ENCODE measurements at places on chromosomes 13 and 19. TPM values are rescaled to one million over a fixed set of nuclear protein-coding genes. Genes with fewer than 3 reads are reported as not detected.

The ZNF415 gene
- 0.39 TPM for total RNA-seq

The PRKCG gene
- not detected for total RNA-seq

DNA sequence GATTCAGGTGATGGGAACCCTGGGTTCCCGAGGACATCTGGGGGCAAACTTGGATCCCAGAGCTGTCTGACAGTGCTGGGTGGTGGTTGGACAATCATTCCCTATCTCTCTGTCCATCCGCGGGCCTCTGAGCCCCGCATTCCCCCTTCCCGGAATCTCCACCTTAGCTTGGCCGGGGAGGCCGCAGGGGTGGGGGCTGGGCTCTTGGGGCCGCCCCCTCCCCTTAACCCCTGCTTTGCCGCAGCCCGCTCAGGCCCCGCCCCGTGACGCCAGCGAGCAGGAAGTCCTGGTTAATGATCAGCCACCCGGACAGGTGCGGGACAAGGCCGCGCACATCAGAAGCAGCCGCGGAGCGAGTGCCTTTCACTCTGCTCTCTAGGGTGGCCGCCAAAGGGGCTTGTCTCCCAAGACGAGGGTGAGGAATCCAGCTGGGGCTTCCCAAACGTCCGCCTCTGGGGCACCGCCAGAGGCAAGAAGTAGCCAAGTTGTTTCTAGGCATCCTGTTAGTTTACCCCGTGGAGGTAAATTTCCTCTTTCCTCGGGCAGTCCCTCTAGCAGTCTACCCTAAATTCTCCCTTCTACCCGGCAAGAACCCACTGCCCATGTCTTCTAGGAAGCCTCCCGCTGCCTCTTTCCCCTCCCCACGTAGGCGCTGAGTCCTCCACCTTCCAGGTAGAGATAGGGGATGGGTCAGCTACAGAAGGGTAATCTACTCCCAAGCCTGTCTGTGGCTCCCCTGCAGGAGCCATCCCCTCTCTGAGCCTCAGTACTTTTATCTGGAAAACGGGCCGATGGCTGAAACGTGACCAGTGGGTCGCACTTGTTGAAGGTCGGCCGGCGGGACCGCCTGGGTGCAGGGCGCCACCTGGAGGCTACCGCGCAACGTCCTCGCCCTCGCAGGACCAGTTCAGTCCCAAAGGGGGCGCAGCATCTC lies 3.0 kb downstream of the IRF2BP1 start:
- H3K4me3 ChIP-seq: peak overlapping the region; percentile 68
- peaks cover 2% of the 10 kb centered on the region for H3K27me3 ChIP-seq
- peak overlapping the region; percentile 64 for H3K27ac ChIP-seq
- H3K4me1 ChIP-seq: peaks cover 30% of the 10 kb centered on the region
- peaks cover 4% of the 10 kb centered on the region for H3K36me3 ChIP-seq

The NFKBIB gene
- 53.4 TPM for total RNA-seq

GRCh38 chr13:34926508-34926907 lies 15.6 kb upstream of the NBEA start:
- H3K4me3 ChIP-seq: no peak overlapping the region
- H3K27ac ChIP-seq: no peak overlapping the region
- peaks cover 5% of the 10 kb centered on the region for H3K27me3 ChIP-seq
- DNase-seq: no peak

The ZNF333 gene
- 18.0 TPM for total RNA-seq

The SAMD1 gene
- 77.6 TPM for total RNA-seq

- peak overlapping the region; percentile 77 for H3K27ac ChIP-seq
- DNase-seq: peak; percentile 82
- H3K4me3 ChIP-seq: peak overlapping the region; percentile 60
- no peaks in the 10 kb centered on the region for H3K36me3 ChIP-seq
Observed at GRCh38 chr13:76879203-76879882, 6.9 kb downstream of the KCTD12 start.

DNA sequence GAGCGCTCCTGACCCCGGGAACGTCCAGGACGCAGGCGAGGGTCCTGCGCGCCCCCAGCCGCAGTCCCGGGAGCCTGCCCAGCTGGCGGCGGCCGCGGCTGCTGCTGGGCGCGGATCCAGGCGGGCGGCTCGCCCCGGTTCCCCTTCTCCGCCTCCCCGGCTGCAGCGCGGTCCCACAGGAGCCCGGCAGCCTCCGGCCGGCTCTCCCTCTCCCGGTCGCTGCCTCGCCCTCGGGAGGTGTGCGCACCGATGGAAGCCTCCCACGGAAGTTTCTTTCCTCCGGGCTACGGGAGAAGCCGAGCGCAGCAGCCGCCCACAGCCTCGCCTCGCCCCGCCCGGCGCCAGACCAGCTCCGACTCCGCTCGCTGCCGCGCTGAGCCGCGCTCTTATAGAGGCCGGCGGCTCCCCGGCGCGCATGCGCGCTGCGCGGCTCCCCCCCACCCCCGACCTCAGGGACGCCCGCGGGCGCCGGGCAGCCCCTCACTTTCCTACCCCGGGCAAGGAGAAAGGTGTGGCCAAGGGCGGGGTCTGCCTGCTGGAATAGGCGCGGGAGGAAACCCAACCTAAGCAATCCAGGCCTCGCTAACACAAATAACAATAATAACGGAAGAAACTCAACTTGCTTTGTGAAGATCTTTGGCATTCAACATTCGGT lies at the start of gene SHISA2:
TSS of gene SHISA2 (minus strand) at position 360 of the 655 bp plus-strand sequence. CDS start 1,041 bp downstream, outside the sequence.
- H3K36me3 ChIP-seq: no peaks in the 10 kb centered on the region
- H3K4me1 ChIP-seq: peaks cover 19% of the 10 kb centered on the region
- H3K4me3 ChIP-seq: peak within 1 kb of the TSS; percentile 58
- peak; percentile 44 for DNase-seq

GRCh38 chr13:93238711-93239110 lies 12.1 kb downstream of the GPC6 start:
- no peaks in the 10 kb centered on the region for H3K4me1 ChIP-seq
- peaks cover 1% of the 10 kb centered on the region for H3K27me3 ChIP-seq
- DNase-seq: no peak

The IGFL3 gene
- total RNA-seq: not detected

The C19orf18 gene
- total RNA-seq: not detected

GRCh38 chr19:10642473-10643171 lies 11.5 kb upstream of the ILF3 start:
- no peaks in the 10 kb centered on the region for H3K27me3 ChIP-seq
- no peak for DNase-seq

All from activated CD4-positive, alpha-beta memory T cell treated with anti-CD3 and anti-CD28 coated beads for 36 hours (primary cell).